ENCODE measurements at places on chromosomes 12 and 14.
A peak's percentile ranks its signal among the peaks of the same experiment; 100 is the strongest.

DNA sequence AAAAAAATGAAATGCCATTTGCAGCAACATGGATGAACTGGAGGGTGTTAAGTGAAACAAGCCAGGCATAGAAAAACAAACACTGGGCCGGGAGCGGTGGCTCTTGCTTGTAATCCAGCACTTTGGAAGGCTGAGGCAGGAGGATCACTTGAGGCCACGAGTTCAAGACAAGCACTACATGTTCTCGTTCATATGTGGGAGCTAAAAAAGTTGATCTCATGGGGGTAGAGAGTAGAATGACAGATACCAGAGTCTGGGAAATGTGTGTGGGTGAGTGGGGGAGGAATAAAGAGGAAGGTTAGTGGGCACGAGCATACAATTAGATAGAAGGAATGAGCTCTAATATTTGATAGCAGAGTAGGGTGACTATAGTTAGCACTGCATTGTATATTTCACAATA is 21.5 kb downstream of the CACNA2D4 start:
- no peak for DNase-seq

DNA sequence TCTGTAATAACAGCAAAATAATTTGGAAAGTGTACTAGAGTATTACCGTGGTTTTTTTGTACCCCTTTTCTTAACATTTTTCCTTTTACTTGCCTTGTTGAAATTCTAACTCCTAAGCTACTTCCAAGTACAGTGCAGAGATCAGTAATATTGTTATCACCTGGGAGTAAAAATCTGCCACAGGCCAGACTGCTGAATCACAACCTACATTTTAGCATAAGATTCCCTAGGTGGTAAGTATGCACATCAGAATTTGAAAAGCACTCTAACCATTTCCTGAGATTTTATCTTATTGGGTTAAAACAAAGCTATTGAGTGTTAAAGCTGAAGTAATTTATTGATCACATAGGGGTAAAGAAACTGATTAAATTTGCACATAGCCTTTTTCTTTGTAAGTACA is 55.2 kb upstream of the KCNH3 start:
- no peak for DNase-seq

- no peak for DNase-seq
These were observed 142.5 kb upstream of the SSTR1 start for GRCh38 chr14:38065106-38065762.

- peak; percentile 68 for DNase-seq
These were observed 508.6 kb downstream of the FLRT2 start for GRCh38 chr14:86038387-86039042.

DNA sequence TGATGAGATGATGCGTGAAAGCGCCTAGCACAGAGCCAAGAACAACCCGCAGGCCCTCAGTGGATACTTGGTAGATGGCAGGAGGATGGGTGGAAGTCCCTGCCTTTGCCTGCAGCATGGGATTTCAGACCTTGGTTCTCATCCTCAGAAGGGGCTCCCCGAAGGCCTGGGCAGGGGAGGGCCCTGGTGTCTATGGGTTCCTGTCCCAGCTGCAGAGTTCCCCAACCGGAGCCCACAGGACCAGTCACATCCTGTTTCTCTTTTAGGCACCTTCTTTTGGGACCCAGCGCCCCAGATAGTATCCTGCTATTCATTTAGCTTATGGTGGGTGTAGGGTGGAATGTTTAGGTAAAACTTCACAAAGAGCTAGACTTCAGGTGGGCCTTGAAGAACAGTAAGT is 55.5 kb downstream of the CALM1 start:
- no peak for DNase-seq

- DNase-seq, result no peak
These were observed 10.7 kb downstream of the CREBL2 start for GRCh38 chr12:12622418-12622817.

DNA sequence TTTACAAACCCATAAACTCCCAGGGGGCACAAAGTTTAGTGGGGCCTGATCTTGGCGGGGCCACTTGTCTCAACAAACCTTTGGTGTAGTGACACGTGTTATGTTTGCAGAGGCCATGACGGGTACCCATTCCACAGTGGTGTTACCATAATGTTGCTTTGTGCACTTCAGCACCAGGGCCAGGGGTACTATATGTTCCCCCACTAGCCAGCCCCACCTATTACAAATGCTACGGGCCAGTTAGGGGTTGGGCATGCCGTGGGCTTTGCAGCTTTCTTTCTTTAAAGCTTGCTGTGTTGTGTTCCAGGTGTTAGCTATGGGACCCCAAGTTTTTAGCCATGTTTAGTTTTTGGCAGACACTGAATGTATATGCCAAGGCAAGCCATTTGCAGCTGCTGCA is 30.8 kb upstream of the G2E3 start:
- DNase-seq, result no peak

GRCh38 chr12:1533602-1534304 is 60.6 kb downstream of the FBXL14 start:
- DNase-seq, result no peak

DNA sequence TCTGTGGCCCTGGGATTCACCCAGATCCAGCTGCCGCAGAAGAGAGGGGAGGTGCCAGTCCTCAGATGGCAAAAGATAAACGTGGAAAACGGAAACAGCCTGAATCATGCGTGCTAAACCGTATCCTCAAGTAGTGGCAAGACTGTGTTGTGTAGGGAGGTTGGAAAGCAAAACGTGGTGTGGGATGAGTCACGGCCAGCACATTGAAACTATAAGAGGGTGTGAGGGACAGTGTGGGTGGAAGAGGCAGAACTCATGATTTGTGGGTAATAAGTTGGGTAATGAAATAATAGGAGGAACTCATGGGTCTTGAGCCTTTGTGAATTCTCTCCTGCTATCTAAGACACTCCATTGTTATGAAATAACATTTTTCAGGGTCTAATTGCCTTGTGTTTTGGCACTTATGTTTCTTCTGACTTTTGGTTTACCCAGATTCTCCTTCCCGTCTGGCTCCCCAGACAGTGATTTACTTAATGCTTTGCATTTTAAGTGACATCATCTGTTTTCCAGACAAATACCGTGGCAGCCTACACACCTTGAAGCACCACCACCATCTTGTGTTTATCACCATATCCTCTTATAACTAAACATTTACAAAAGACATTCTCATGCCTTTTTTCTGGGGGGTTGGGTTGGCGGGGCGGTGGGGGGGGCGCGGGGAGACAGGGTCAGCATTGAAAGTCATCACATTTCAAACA is 62.3 kb upstream of the PTCSC3 start:
- DNase-seq, result peak; percentile 1

GRCh38 chr14:58563978-58564377 is 73.8 kb upstream of the DACT1 start:
- DNase-seq, result peak; percentile 42

GRCh38 chr14:99357151-99357915 is 85.3 kb upstream of the BCL11B start:
- DNase-seq, result no peak

- DNase-seq, result peak; percentile 20
These were observed 499 bp upstream of the PRKAG1 start for GRCh38 chr12:49019120-49019430.

DNA sequence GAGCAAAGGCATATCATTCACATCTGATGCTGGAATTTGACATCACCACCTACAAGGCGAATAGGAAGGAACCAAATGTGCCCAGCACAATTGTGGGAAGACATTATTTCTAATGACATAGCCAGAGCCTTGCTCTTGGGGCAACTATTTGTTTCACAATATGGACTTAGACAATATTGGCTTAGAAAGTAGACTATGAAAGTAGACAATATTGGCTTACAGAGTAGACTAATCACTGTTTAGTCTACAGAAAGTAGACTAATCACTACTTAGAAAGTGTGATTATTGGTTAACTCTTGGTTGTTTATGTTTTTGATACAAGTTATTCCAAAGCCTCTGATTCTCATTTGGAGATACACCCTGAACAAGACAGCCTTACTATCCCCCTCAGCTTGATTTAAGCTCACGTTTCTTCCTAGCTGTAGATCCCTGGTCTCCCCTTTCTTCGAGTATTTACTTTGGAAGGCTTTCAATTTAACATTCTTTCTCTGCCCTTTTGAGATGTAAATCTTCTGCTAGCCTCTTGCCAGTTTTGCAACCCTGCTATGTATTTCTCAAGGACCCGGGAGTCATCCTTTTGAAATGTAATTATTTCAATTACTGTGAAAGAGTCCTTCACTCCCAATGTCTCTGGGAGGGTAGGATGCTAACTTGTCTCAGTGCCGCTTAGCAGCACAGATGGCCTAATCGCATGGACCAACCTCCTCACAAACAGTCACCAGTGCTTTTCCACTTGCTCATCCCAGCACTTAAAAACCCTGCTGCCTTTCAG is 843.2 kb downstream of the GALC start:
- peak; percentile 89 for DNase-seq

DNA sequence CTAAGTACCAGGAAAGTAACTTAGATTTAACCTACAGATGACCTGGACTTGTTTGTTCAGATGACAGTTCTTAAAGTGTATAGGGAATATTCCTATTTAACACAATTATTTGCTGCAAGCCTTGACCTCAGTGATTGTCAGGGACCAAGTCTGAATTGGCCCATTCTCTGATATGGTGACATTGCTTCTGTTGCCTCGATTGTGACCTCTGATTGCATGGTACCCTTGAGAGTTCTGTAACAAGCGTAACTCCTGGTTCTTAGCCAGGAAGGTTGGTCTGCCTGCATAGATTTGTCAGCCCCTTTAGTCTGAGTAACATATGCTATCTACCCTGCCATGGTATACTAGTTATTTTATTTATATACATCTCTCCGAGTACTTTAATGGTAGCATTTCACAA is 93.8 kb upstream of the ALX1 start:
- DNase-seq, result no peak

- no peak for DNase-seq
These were observed 4.8 kb downstream of the RASSF9 start for GRCh38 chr12:85831327-85831990.

GRCh38 chr12:11763760-11764520 is 114.5 kb downstream of the ETV6 start:
- peak; percentile 95 for DNase-seq

DNA sequence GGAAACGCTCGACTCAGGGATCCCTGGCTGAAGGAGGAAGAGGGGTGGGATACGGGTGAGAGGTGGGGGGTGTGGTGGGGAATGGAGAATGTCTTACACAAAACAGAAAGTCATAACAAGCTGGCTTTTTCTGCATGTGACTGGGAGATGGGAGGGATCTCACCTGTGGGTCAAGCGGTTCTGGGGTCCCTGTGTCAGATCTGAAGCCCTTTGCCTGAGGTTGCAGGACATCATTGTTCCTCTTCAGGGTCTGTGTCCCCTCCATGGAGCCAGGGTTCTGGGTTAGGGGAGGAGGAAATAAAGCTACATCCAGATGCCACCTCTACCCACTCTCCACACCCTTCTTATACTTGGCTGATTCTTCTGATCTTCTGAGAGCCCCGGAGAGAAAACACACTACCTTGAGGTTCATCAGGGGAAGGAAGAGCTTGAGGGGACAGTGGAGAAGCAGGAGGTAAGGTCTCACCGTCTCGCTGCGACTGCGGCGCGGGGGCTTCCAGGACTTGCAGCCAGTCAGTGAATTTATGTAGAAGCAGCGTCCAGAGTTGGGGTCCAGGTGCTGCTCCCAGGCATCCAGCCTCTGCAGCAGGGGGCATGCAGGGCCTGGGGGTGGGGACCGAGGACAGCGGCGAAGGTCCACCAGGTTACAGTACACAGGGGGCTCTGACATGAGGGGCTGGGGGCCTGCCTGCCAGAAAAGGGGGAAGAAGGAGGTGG is 2.5 kb downstream of the ARHGAP9 start:
- DNase-seq, result no peak

- no peak for DNase-seq
These were observed 140.6 kb downstream of the PDE3A start for GRCh38 chr12:20508962-20509361.

GRCh38 chr14:35419429-35419841 is 14.9 kb upstream of the NFKBIA start:
- DNase-seq, result peak; percentile 34

DNA sequence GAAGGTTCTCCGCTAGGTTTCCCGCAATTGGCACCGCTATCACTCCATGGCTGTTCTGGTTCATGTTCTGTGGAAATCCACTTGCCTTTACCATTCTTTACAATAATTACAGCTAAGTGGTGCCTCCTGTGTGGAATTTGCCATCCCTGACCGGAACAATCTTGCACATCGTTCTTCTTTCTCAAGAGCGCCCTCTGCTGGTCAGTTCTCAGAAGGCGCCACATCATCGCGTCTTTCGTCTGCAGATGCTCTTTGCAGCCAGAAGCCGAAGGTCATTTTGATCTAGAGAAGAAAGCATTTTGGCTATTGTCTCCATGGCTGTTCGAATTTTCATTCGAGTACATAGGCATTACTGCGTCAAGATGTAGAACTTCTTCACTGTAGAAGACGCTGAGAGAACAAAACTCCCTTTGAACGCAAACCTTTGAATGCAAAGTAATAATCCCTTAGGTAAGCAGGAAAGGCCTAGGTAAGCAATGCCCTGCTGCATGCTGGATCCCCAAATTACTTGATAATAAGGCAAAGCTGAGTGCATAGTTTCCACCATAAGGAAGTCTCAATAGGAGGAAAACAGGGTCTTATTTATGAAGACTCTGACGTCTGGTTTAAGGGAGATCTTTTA is 10.1 kb upstream of the RTRAF start:
- DNase-seq, result peak; percentile 75

DNA sequence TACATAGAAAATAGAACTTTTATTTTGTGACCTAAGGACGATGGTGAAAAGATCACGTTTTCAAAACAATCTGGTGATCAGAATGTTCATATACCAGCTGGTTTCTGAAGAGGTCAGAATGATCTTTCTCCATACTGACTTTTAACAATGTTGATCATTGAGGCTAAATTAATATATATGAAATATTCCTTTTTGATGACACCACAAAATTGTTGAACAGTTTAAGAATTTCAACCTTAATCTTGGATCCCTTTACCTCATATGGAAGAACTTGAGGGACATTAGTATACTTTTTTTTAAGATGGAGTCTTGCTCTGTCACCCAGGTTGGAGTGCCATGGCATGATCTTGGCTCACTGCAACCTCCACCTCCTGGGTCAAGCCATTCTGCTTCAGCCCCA is 2.8 kb upstream of the REP15 start:
- DNase-seq, result no peak

GRCh38 chr12:53994009-53994263 is 6.0 kb upstream of the HOXC9 start:
- DNase-seq, result no peak

DNA sequence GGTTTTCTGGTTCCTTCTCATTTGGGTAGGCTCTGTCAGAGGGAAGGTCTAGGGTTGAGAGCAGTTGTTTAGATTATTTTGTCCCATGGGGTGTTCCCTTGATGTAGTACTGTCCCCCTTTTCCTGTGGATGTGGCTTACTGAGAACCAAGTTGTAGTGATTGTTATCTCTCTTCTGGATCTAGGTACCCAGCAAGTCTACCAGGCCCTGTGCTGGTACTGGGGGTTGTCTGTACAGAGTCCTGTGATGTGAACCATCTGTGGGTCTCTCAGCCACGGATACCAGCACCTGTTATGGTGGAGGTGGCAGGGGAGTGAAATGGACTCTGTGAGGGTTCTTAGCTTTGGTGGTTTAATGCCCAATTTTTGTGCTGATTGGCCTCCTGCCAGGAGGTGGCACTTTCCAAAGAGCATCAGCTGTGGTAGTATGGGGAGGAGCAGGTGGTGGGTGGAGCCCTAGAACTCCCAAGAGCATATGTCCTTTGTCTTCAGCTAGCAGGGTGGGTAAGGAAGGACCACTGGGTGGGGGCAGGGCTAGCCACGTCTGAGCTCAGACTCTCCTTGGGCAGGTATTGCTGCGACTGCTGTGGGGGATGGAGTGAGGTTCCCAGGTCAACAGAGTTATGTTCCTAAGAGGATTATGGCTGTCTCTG is 179.3 kb upstream of the BTG1 start:
- no peak for DNase-seq

All from fibroblast of skin of scalp (primary cell).